ENCODE measurements at places on chromosomes 13 and 19.

- DNase-seq: no peak
These were observed 373.1 kb upstream of the MIR17HG start for GRCh38 chr13:90974249-90974975.

- DNase-seq: no peak
These were observed 102.6 kb upstream of the TSHZ3 start for GRCh38 chr19:31451686-31452330.

DNA sequence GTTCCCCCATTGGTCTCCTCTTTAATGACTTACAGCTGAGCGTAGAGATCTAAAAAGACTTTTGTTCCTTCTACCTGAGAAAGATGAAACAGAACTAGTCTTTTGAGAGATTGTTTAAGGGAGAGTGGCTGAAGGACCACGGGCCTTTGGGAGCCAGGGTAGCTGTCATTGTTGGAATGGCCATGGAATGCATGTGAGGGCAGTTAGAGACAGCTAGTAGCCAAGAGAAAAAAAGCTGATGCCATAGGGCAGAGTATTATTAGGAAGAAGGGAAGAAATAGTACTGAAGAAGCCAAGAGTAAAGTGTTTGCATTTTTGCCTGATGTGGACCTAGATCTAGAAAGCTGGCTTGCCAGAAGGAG is 5.6 kb downstream of the ZNF507 start:
- no peak for DNase-seq

DNA sequence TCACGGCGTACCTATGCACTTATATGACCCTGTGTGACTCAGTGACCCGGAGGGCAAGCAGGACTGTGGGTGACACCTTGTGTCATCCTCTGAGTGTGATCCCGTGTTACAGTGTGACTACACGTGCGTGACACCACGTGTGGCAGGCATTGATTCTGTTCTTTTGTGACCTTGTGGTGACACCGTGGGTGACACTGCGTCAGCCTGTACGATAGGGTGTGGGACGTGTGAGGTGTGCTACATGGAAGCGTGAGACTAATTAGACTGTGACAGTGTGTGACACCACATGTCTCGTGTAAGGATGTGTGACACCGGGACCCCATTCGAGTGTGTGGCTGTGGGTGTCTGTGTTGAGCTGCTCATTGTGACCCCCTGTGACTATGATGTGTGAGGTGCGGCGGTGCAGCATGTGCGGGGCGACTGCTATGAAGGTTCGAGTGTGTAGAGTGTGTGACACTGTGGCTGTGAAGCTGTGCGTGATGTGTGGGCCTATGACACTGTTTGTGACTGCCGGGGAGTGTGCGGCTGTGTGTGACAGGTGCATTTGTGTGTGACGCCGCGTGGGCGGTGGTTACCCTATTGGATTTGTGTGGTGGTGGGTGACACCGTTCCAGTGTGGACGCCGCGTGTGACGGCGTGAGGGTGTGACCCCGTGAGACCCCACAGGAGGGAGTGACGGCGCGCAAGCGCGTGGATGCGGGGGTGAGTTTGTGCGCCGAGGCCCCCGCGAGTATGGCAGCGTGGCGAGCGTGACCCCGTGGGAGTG is 399 bp upstream of the SPTBN4 start:
- DNase-seq: peak; percentile 72

DNA sequence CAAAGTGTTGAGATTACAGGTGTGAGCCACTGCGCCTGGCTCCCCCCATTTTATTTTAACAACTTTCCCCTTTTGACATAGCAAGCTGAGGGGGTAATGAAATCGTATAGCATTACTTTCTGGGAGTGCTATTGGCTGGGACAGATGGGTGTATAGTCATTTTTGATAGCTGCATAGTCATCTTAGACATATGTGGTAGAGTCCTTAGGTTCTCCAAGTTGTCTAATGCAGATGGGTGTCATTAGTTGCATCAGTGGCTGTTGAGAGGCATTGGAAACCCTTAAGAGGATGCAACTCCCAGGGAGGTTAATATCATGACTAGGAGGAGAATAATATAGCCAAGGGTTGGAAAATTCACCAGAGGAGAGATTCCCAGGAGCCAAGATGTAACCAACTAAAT is 28.6 kb upstream of the PNMA8B start:
- no peak for DNase-seq

- DNase-seq: peak; percentile 83
These were observed 10.4 kb upstream of the ZSWIM4 start for GRCh38 chr19:13784731-13785452.

DNA sequence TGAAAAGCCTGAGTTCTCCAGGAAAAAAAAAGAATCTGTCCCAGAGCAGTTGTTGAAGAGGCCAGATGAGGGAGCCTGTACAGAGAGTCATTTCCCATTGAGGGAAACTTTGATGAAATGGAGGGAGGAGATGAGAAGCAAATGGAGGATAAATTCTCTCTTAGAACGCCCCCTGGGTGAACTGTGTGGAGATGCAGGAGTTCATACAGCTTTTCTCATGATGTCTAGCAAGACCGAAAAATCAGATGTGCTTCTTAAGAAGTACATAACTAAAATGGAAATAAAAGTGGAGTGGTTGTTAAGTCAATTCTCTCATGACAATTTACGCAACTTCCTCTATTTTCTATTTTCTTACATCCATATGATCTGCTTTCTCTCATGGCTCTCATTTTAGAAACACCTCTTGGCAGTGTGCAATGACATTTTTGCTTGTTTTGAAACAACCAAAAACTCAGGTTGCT is 1263.1 kb downstream of the PCDH9 start:
- DNase-seq: no peak

- DNase-seq: no peak
These were observed 139.0 kb downstream of the SOX1 start for GRCh38 chr13:112205990-112206389.

GRCh38 chr19:2188708-2189385 is 25.1 kb downstream of the DOT1L start:
- no peak for DNase-seq

DNA sequence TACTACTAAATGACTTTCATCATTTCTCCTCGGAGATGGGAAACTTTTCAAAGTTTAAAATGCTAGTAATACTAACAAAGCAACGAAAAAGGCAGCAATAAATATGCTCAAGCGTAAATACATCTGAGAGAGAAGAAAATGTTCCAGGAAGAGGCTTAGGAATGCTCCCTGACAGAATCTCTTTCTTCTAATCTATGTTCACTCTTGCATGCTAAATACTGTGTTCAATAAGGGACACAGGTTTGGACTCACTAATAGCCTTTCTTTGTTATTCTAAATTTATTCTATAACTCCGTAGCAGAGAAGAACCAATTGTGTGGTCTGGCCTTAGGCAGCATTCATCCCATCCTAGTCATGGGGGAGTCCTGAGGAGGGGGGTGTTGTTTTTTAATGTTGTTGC is 823.0 kb downstream of the PCDH9 start:
- no peak for DNase-seq

GRCh38 chr19:12237143-12237839 is 57.4 kb downstream of the ZNF44 start:
- no peak for DNase-seq

DNA sequence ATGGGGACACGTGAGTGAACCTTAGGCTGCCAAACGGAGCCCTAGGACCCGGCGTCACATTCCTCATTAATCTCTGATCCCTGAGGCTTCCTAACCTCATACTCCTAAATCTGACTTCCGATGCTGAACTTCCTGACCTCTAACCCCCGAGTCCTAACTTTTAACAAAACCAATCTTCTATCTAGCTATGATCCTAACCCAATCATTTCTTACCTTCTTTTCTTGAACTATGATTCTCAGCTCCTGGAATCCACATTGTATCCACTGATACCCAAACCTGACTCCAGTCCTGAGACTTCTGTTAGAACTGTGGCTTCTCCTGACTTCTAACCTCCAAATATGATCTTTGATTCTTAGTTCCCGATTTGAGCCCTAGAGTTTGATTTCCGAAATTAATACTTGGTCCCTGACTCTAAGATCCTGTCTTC is 447 bp downstream of the NFKBIB start:
- no peak for DNase-seq

DNA sequence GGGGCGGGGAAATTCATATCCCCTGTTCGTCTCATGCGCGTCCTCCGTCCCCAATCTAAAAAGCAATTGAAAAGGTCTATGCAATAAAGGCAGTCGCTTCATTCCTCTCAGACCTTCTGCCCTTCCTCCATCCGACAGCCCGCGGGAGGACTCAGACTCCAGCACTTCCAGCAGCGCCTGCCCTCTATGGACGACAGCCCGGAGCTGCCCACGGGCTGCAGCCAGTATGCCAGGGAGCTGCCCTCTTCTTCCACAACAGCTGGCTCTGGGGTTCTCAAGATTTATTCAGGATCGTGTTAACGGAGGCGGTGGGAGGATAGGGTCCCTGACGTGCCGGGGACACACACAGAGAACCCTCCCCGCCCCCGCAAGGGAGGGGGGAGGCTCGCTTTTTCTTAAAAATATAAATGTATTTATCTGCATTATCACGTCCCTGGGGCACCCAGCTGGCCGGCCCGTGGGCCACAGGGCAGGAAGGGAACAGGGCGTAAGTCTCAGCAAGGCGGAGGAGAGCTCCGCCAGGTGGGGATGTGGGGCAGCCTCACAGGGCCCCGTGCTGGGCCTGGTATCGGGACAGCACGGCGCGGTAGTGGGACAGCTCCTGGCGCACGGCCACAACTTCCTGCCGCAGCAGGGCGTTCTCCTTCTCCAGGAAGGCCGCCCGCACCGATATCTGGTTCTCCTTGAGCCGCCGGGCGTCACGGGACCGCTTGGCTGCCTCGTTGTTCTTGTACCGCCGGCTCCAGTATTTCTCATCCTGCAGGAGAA is 6.7 kb downstream of the DBP start:
- no peak for DNase-seq

GRCh38 chr13:89828506-89828905 is 1519.0 kb upstream of the MIR17HG start:
- DNase-seq: no peak

DNA sequence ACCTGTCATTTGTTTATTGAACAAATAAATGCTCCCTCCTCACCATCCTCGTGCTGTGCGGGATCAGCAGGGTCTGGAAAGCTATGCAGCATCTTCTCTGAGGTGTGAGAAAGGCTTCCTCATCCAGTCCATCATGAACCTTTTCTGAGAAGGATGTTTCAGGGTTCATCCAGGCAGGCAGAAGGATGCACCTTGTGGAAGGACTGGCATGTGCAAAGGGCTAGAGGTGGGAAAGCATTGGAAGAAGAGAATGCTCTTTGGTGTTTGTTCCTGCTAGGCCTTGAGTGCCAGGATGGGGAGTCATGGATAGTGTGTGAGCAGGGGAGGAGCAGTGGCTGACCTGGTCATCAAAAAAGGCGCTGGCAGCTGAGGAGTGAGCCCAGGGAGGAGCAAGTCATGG is 6.6 kb downstream of the PALM start:
- no peak for DNase-seq

- no peak for DNase-seq
These were observed 70.4 kb downstream of the SIPA1L3 start for GRCh38 chr19:37977391-37977790.

GRCh38 chr19:20351244-20351643 is 184.2 kb downstream of the ZNF486 start:
- no peak for DNase-seq

- DNase-seq: no peak
These were observed 60.0 kb downstream of the VWA8 start for GRCh38 chr13:41900918-41901317.

- no peak for DNase-seq
These were observed 1394.1 kb downstream of the PCDH9 start for GRCh38 chr13:65836066-65836465.

GRCh38 chr13:79385694-79386093 is 20.4 kb downstream of the RBM26 start:
- DNase-seq: peak; percentile 36

DNA sequence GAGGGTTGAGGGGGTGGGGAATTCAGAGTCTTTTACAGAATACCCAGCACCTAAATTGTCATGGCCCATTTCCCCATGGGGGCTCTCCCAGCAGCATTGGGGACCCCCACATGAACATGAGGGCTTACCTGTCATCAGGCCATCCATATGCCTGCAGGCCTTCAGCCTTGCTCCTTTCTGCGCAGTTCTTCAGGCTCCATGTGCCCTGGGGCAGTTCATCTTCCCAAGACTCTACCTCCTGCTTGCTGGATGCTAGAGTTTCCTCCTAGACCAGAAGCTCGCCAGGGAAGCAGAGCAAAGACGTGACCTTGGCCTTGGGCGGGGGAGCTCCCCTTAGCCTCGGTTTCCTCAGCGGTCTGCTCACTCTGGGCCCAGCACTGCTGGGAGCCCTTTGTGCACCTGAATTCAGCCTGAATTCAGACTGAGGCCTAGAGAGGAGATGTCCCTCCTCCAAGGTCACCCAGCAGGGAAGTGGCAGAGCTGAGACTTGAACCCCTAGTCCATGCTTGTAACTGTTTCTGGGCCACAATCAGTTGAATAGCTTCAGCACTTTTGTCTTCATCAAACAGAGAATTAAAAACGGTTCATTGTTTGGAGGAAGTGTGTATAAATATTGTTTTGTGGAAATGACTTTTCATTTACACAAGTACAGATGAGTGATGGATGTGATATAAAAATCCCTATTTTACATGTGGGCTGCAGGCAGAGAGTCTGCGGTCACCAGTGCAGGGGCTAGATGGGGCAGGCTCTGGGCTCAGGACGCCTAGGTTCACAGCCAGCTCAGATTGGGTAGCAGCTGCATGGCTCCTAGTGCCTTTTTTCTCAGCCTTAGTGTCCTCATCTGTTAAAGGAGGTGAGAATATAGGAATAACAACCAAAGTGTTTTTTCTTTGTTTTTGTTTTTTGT is 9.5 kb downstream of the PPP5C start:
- no peak for DNase-seq

- DNase-seq: no peak
These were observed 42.0 kb upstream of the SLC15A1 start for GRCh38 chr13:98794498-98794897.

- no peak for DNase-seq
These were observed 61.2 kb downstream of the CDADC1 start for GRCh38 chr13:49308921-49309408.

GRCh38 chr19:33569821-33570220 is 48.2 kb upstream of the PEPD start:
- no peak for DNase-seq

DNA sequence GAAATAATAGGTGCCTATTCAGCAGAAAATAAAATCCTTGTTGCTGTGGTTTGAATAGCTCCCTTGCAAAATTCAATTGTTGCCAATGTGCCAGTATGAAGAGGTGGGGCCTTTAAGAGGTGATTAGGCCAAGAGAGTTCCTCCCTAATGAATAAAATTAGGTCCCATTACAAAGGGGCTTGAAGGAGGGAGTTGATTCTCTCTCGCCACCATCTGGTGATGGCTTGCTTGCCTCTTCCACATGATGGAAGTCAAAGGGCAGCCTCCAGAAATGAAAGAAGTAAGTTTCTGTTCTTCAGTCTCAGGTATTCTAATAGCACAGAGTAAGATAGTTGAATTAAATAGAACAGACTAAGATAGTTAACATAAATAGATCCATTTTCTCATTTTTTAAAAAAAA is 3.0 kb upstream of the EEF1AKMT1 start:
- no peak for DNase-seq

GRCh38 chr19:29800100-29800825 is 11.5 kb upstream of the CCNE1 start:
- DNase-seq: no peak

GRCh38 chr13:73722120-73722519 is 412.1 kb downstream of the KLF12 start:
- DNase-seq: no peak

GRCh38 chr13:67351909-67352308 is 121.8 kb upstream of the PCDH9 start:
- no peak for DNase-seq

Data from activated naive CD8-positive, alpha-beta T cell treated with anti-CD3 and anti-CD28 coated beads, Interleukin-2, amount 50 U/mL, for 24 hours (primary cell).